ENCODE measurements at places on chromosomes 4 and X. TPM values are rescaled to one million over a fixed set of nuclear protein-coding genes. Genes with fewer than 3 reads are reported as not detected.

WDR17 gene
- not detected for total RNA-seq

MAGIX gene
- total RNA-seq = 0.84 TPM

BRS3 gene
- not detected for total RNA-seq

PRDM8 gene
- total RNA-seq = 6.0 TPM

GAB3 gene
- total RNA-seq = 5.6 TPM

HMX1 gene
- not detected for total RNA-seq

ZIC3 gene
- not detected for total RNA-seq

Data from CD8-positive, alpha-beta T cell (primary cell).